IPS DF 6.9 (cell line): ENCODE measurements at places on chromosomes 4 and X.

GRCh38 chr4:4880492-4880891, 21.0 kb downstream of the MSX1 start:
- peaks cover 7% of the 10 kb centered on the region for H3K27me3 ChIP-seq
- no peaks in the 10 kb centered on the region for H3K36me3 ChIP-seq
- no peaks in the 10 kb centered on the region for H3K4me1 ChIP-seq

DNA sequence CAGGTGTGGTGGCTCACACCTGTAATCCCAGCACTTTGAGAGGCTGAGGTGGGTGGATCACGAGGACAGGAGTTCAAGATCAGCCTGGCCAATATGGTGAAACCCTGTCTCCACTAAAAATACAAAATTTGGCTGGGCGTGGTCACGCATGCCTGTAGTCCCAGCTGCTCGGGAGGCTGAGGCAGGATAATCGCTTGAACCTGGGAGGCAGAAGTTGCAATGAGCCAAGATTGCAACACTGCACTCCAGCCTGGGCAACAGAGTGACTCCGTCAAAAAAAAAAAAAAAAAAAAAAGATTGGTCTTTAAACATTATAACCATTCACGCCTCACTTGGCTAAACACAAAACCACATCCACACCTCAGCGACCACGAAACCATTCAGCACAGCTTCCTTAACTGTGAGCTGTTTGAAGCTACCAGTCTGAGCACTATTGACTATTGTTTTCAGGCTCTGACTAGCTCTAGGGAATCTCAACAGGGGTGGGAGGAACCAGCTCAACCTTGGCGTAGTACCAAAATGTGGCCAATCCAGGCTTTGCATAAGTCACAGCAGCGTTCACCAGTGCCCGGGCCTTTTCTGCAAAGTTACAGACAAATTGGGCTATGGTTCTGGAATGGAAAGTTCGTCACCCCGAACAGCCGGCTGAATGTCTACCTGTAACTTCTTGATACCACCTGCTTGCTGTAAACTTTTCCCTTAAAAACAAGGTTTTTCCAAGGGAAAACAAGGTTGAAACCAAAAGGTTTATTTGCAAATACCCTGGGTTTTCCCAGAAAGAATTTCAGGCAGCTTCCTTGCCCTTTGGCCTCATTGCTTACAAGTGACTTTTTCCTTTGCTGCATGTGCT, 73.6 kb upstream of the DHX15 start:
- no peak overlapping the region for H3K27ac ChIP-seq
- H3K36me3 ChIP-seq: no peaks in the 10 kb centered on the region
- no peak overlapping the region for H3K4me3 ChIP-seq
- H3K27me3 ChIP-seq: no peaks in the 10 kb centered on the region
- DNase-seq: no peak

DNA sequence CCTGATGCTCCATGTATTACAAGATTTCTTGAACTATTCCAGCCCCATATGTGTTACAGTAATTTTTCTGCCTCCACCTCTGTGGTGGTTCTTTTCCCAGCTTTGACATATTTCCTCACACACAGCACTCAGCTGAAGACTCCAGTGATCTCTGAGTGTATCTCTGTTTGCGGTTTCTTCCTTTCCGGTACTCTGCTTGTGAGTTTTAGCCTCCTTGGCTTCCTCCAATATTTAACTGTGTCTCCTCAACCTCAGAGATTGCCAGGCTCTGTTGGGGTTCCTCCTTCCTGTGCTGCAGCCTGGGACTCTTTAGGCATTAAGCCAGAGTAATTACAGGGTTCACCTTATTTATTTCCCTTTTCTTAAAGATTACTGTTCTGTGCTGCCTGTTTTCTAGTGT, 73.2 kb downstream of the NFKB1 start:
- DNase-seq: no peak
- H3K27me3 ChIP-seq: no peaks in the 10 kb centered on the region
- no peaks in the 10 kb centered on the region; the same call in 1 of the 2 replicates for H3K4me1 ChIP-seq
- no peak overlapping the region for H3K4me3 ChIP-seq
- H3K36me3 ChIP-seq: no peaks in the 10 kb centered on the region
- H3K27ac ChIP-seq: no peak overlapping the region

- H3K27me3 ChIP-seq: no peaks in the 10 kb centered on the region
- no peak overlapping the region for H3K4me3 ChIP-seq
- H3K36me3 ChIP-seq: no peaks in the 10 kb centered on the region
- H3K4me1 ChIP-seq: no peaks in the 10 kb centered on the region
- no peak for DNase-seq
Observed at GRCh38 chrX:20067709-20068561, 48.8 kb downstream of the MAP7D2 start.

DNA sequence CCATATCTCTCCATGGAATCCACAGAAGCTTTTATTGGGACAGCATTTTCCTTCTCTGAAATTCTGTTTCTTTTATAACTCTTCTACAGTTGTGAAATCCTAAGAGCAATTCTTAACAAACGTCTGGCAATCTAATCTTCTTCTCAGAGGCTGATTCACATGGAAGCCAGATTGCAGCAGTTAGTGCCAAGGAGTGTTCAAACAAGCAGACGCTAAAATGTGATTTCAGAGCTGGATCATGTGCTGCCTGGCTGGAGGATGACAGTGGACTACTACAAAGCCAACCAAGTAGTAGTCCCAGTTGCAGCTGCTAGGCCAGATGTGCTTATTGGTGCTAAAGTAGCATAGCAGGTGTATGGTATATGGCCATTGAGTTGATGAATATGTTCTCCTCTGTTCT, 27.7 kb upstream of the GLRB start:
- no peaks in the 10 kb centered on the region for H3K36me3 ChIP-seq
- H3K4me1 ChIP-seq: no peaks in the 10 kb centered on the region
- no peak overlapping the region for H3K27ac ChIP-seq
- no peak overlapping the region for H3K4me3 ChIP-seq

GRCh38 chr4:150079081-150079581, 886 bp downstream of the DCLK2 start:
- H3K4me3 ChIP-seq: peak overlapping the region; percentile 64; the same call in 1 of the 2 replicates
- H3K36me3 ChIP-seq: no peaks in the 10 kb centered on the region
- peaks cover 10% of the 10 kb centered on the region; the same call in 1 of the 2 replicates for H3K27me3 ChIP-seq
- H3K4me1 ChIP-seq: no peaks in the 10 kb centered on the region

- peaks cover 9% of the 10 kb centered on the region for H3K27me3 ChIP-seq
- H3K27ac ChIP-seq: no peak overlapping the region
- no peaks in the 10 kb centered on the region for H3K4me1 ChIP-seq
- H3K36me3 ChIP-seq: no peaks in the 10 kb centered on the region
- no peak overlapping the region for H3K4me3 ChIP-seq
Observed at GRCh38 chr4:142840516-142841123, 5.5 kb downstream of the INPP4B start.
